Activated naive CD8-positive, alpha-beta T cell treated with anti-CD3 and anti-CD28 coated beads, Interleukin-2, amount 50 U/mL, for 16 hours (primary cell): ENCODE measurements at places on chromosomes 6 and 20.

GRCh38 chr6:6405031-6405430 is 84.6 kb upstream of the F13A1 start:
- DNase-seq = no peak

DNA sequence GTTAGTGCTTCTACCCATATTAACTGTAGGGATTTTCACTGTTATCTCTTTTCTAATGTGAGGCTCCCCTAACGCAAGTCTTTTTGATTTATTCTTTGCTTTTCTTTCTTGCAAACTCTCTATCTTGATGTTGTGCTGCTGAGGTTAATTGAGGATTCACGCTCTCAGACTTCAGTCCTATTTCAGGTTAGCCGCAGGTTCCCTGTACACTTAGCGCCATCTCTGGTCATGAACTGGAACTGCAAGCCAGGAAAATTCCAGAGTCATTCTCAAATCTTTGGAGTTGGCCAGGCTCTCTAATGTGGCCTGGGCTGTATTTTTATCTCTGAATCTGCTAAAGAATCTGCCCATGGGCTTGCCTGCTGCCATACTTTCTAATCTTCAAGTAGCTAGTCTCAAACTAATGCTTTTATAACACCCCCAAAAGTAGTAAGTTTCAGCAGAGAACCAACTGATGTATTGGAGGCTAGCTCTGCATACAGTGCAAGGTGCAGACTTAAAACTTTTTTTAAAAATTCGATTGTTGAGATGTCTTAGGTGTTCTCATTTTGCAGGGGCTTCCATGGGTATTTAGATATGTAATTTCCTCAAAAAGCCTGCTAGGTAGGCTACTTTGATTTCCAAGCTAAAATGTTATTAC is 91.1 kb upstream of the OPRM1 start:
- DNase-seq = no peak

DNA sequence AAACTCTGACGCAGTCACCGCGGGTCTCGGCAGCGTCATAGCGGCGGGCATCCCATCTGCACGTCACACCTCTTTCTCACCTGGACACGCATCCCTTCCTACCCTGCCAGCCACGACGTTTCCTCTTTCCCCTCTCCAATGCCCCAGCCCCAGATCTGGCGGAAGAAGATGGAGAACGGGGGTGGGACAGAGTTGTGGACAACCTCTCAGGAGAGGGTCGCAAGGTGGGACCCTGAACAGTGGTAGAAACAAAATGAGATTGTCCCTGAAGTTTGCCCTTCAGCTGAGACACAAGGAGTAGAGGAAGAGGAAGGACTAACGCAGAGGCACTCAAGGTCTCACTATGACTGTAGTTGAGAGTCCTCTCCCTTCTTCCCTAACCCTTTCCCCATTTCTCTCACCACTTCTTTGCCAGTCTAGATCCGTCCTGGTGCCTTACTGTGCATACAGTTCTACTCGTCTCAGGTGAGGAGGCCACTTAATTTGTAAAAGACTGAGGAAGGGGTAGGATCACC is 562 bp downstream of the TRIM39 start:
- no peak for DNase-seq

GRCh38 chr6:1407499-1407990 is 18.2 kb downstream of the FOXF2 start:
- no peak for DNase-seq

DNA sequence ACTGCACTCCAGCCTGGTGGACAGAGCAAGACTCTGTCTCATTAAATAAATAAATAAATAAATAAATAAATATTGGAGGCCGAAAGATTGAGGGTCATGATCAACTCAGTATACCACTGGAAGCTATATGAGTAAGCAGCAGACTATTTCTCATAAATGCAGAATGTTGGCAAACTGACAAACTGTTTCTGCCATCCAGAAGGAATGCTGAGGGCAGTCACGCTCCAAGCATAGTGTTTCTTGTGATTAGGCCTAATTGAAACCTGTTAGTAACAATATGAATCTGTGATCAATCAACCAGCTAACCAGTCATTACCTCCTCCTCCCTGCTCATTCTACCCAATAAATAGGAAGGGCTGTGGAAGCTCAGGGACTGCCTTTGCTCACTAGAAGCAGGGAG is 15.2 kb upstream of the KCNK15 start:
- no peak for DNase-seq

GRCh38 chr6:46687619-46688097 is at the start of gene TDRD6:
TDRD6 (plus strand) TSS chr6:46687885; CDS start chr6:46688129, 244 bp downstream.
- no peak for DNase-seq

GRCh38 chr6:125954735-125955339 is 1.7 kb upstream of the HINT3 start:
- no peak for DNase-seq

GRCh38 chr6:99521633-99522151 is 6.5 kb upstream of the USP45 start:
- no peak for DNase-seq

DNA sequence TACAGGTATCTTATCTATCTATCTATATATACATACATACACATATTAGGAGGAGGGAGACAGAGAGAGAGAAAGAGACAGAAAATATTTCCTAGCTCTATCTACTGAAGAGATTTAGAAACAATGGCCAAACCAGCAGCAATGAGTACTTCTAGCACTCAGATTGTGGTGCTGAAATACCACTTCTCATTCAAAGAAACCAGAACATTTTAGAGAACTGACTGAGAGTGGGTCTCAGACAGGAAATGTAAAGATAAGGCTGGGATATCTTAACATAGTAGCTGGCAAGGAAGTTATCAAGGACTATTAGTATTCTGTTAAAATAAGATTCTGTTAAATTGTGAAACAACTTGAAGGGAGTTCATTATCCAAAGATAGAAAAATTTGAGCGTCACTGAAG is 57.0 kb downstream of the DNAAF9 start:
- no peak for DNase-seq

DNA sequence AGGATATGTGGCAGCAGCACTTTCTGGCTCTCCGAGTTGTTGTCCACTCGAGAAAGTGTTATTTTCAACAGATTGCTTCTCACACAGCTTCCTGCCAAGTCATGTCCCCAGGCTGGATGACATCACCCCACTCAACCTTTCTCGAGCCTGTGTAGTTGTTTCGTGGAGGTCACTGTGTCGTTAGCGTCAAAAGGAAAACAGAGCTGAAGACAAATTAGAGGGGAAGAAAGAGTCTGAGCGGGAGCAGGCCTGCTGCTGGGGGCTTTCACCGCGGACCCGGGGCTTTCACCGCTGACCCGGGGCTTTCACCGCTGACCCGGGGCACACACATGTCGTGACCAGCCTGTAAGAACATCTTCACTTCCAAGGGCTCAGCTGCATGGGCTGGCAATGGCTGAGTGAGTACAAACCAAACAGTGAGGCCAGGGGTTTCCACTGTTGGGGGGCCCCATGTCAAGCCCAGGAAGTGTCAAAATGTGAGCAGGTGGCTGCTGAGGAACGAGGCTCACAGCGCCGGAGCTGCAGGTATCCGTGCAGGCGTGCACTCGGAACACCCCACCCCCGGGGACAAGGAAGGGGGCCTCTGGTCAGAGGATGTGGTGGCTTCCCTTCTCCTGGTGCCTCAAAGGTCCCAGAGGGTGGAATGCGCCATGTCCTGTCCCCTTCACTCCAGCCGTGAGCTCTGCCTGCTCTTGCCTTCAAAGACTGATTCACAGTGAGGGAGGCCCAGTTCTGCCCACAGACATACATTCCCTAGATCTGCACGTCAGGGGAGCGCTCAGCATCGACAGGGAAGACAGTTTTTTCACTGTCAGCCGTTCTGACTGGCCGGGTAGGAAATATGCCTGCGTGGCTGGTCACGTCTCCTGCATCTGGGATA is 365.9 kb downstream of the TAF4 start:
- no peak for DNase-seq

GRCh38 chr6:130913120-130913519 is 85.9 kb downstream of the SMLR1 start:
- no peak for DNase-seq

DNA sequence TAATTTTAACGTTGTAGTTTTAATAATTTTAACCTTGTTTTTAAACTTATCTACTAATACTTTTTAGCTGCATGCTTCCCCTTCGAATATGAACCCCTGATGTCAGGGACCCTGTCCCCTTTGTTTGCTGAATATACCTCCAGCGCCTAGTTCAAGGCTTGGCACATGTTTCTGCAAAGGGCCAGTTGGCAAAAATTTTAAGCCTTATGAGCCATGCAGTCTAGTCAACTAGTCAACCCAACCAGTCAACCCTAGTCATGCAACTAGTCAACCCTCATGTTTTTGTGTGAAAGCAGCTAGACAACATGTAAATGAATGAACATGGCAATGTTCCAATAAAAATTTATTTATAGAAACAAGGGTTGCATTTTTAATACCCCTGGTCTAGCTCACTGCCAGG is 119.8 kb downstream of the BCAS1 start:
- DNase-seq = no peak

DNA sequence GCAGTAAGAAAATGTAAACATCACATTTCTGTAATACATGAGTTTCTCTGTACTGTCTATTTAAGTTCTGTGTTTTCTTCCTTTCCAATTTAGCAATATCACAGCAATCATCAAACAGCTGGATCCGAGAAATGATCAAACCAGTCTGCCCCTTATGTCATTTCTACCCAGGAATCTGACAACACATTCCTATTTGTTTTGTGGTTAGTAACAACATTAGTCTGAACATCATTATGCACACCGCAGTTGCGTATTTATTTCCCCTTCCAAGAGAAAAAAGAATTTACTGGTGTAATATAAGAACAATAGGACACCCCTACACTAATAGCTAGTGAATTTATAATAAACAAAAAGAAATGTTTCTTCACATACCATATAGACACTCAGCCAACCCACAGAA is 179.5 kb downstream of the BTBD9 start:
- DNase-seq = no peak

- no peak for DNase-seq
These were observed 222.0 kb downstream of the MAFB start for GRCh38 chr20:40467067-40467466.

- DNase-seq = no peak
These were observed 53.5 kb downstream of the CARMIL1 start for GRCh38 chr6:25332655-25333071.

DNA sequence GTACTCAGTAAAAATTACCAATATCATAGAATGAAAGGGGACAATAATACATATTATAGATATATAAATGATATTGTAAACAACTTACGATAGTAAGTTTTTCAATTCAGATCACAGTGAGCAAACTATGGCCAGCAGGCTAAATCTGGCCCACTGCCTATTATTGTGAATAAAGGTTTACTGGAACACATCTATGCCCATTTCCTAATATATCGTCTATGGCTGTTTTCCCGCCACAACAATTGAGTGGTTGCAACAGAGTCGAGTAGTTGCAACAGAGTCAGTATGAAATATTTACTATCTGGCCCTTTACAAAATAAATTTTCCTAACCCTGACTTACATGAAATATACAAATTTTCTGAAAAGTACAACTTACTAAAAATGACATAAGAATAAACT is 297.3 kb upstream of the KCNQ5 start:
- no peak for DNase-seq

DNA sequence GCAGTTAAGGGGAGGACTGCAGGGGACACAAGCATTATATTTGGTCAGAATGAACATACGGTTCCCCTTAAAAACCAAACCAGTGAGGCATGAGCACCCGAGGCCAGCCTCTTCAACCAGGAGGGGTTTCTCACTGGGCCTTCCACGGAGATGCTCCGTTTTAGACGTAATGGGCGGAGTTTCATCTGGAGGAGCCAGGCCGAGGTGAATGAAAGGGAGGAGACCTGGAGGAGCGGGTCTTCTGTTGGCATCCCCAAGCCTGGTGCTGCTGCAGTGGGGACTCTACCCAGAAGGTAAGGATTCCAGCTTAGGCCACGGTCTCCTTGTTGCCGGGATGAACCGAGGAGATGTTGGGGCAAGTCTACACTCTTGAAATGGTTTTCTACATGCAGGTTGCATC is 47.4 kb downstream of the ADNP start:
- DNase-seq = no peak

DNA sequence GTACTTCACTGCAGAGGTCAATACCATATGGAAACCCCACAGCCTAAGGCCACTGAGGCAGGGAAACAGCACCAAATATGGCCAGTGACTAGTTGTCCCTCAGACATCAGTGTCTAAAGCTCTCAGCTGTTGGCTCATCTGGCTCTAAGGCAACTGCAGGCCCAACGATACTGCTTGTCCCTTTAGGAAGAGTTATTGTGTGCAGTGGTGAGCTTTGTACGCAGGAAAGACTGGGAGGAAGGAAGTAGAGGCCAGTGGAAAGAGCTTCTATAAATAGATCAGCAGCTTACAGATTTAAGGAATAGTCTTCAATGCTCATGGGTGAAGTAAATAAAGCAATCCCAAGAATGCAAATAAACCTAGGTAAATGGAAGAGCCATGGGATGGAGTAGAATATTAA is 29.3 kb downstream of the DNAAF9 start:
- DNase-seq = no peak

GRCh38 chr6:143705569-143705968 is 27.8 kb downstream of the PHACTR2 start:
- DNase-seq = no peak

- DNase-seq = no peak
These were observed 129.4 kb downstream of the TRIM27 start for GRCh38 chr6:28794175-28795002.

DNA sequence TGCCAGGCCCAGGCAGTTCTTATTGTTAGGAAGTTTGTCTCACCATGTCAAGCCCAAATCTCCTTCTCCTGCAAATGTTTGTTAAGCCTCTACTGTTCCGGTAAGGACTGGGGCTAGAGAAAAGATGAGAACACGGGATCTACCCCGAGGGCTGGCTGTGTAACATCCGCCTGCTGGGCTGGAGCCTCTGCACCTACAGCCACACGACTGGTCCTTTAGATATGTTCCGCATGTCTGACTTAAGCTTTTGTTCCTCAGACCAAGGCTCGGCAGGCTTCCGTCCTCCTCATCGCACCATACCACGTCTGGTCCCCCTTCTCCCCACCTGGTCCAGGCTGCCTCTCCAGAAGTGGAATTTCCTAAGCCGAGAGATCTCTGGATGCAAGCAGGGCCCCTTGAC is 2.6 kb downstream of the GHRH start:
- DNase-seq = no peak

DNA sequence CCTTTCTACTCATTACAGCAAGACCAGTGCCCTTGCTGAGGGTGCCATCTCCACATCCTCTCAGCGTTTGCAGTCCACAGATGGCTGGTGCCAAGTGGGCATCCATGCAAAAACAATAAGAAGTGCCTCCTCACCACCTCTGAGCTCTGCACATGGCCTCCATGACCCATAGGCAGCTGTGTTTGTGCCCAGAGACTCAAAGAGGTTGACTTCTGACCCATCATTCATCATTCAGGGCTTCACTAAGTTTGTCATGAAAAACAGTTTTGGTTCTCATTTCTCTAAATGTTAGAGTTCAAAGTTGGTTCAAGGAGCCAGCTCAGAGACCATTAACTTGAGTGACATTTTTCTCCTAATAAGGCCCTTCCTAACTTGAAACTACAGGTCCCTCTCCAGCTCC is 512.6 kb upstream of the MAP3K7 start:
- no peak for DNase-seq

DNA sequence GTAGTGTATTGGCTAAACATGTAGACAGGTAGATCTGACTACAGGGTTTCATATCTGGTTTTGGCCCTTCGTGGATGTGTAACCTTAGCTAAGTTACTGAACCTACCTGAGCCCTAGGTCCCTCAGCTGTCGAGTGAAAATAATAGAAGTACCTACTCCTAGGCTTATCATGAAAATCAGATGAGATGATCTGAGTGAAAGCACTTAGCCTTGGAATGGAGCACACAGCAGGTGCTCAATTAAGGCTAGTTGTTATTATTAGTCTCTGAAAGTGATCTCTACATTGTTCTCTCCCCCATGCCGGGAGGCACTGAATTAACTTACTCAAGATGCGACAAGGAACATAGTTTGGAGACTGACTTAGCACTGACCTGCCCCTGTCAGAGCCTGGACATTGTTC is 174.7 kb upstream of the ZNF217 start:
- no peak for DNase-seq

GRCh38 chr6:14857001-14857400 is 388.9 kb upstream of the JARID2 start:
- no peak for DNase-seq
